Adrenal gland (tissue), 19 donors: ENCODE measurements at places on chromosomes 6 and 20.
A peak's percentile ranks its signal among the peaks of the same experiment; 100 is the strongest.

DNA sequence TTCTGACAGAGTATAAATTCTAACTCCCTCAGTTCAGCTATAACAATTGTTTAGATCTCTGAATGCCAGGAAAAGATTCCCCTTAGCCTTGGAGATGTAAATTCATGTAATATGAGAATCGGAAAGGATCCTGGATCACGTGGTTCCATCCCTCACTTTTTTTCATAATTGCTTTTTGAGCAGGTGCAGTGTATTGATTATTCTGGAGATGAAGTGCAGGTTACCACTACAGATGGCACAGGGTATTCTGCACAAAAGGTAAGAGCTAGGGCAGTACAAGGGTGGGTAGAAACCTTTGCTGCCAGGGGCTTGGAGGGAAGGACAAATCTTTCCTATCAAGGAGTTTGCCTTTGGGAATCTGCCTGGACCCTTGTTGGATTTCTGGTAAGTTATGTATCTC, 52.7 kb downstream of the KDM1B start:
- no peak for DNase-seq

DNA sequence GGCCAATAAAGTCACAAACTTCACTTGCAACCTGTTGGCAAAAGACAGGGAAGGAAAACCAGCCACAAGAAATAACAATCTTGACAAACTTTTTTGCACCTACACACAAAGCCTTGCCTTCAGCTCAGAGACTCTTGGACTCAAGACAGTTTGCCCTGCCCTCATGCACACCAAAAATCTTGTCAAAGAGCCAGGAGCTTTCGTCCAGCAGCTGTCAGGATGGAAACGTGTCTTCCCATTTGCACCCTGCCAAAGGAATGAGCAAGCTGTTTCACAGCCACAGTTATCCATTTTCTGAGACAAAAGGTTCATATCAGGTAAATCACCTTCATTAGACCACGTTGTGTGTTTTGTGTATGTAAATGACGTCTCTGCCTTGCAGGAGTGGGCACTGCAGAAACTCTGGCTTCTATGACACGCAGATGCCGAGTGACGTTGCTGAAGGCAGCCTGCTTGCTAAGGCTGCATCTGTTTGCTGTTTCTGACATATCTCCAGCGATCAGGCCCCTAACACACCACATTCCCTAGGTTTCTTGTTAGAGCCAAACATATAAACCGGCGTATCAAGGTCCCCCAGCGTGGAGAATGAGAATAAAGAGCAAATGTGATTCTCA, 193.4 kb downstream of the SYNDIG1 start:
- DNase-seq, result no peak

- DNase-seq, result no peak
Measured at GRCh38 chr6:53556986-53557715, 12.2 kb upstream of the GCLC start.

DNA sequence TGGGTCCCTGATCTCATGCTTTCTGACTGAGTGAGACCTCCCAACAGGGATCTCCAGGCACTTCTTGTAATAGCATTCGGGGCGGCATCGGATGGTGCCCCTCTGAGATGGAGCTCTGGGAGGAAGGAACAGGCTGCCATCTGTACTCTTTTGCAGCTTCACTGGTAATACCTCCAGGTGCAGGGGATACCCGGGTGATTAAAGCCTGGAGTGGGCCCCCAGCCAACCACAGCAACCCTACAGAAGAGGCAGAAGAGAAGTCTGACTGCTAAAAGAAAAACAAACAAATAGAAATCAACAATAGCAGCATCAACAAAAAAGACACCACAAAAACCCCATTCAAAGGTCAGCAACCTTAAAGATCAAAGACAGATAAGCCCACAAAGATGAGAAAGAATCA, 19.1 kb upstream of the PGK2 start:
- no peak for DNase-seq

DNA sequence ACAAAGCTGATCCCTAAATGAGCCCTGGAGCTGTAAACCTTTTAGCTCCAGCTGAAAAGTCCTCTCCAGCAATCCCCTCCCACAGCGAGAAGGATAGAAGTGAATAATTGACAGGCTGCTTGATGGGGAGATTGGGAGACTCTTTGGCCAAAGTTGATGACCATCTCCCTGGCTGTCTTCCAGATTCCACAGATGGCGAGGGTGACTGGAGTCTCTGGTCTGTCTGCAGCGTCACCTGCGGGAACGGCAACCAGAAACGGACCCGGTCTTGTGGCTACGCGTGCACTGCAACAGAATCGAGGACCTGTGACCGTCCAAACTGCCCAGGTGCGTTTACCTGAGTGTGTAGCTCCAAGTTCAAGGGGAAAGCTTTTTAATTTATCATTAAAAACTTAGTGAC, 67.3 kb downstream of the ISM1 start:
- no peak for DNase-seq

- DNase-seq, result no peak
Measured at GRCh38 chr20:25214819-25215218, 19.3 kb downstream of the ENTPD6 start.

GRCh38 chr20:49403911-49404310, 78.6 kb downstream of the KCNB1 start:
- DNase-seq, result no peak

DNA sequence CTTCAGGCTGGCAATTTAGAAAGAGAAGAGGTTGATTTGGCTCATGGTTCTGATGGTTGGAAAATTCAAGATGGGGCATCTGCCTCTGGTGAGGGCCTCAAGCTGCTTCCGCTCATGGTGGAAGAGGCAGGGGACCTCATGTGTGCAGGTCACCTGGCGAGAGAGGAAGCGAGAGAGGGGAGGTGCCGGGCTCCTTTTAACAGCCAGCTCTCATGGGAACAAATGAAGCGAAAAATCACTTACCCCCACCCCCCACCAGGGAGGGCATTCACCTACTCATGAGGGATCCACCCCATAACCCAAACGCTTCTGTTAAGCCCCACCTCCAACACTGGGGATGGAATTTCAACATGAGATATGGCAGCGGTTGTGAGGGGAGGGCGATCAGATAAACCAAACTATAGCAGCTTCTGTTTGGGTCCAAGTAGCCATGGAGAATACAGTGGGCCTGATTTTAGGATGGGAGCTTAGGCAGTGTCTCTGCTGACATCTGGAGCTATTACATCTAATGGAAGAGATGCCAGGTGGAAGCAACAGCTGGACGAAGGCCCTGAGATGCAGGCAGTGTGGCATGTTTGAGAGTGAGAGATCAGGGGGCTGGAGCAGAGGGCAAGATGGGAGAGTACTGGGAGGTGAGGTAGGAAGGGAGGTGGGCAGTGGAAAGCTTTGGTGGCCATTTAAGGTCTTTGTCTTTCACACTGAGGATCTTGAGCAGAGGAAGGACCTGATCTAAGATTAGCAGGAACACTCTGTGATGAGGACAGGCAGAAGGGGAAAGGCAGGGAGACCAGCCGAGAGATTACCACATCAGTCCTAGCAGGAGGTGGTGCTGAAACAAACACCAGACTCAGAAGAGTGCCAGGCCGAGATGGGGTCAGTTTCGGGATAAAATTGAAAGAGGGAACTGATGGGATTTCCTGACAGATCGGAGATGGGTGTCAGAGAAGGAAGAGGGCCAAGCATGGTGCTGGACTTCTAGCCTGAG, 161.8 kb downstream of the NFATC2 start:
- no peak for DNase-seq

- no peak for DNase-seq
Measured at GRCh38 chr6:53399027-53399344, 50.2 kb upstream of the ELOVL5 start.

DNA sequence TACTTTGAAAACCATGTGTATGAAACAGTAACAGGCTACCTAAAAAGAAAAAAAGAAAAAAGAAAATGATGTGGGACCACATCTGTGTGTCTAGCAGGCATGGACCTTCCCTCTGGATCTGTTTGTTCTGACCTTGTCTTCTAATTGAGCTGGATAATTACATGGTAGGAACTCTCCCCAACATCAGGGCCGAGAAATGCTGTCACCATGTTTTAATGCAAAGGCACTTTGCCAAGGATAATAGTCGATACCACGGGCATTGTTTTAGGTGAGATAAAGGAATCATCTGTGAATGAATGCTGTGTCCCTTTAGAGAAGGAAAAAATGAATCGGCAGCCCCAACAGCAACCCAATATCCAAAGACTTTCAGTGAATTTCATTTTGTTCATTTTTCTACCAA, 149.1 kb downstream of the ZDHHC14 start:
- no peak for DNase-seq

GRCh38 chr6:72946774-72947173, 278.5 kb downstream of the KHDC1L start:
- no peak for DNase-seq

DNA sequence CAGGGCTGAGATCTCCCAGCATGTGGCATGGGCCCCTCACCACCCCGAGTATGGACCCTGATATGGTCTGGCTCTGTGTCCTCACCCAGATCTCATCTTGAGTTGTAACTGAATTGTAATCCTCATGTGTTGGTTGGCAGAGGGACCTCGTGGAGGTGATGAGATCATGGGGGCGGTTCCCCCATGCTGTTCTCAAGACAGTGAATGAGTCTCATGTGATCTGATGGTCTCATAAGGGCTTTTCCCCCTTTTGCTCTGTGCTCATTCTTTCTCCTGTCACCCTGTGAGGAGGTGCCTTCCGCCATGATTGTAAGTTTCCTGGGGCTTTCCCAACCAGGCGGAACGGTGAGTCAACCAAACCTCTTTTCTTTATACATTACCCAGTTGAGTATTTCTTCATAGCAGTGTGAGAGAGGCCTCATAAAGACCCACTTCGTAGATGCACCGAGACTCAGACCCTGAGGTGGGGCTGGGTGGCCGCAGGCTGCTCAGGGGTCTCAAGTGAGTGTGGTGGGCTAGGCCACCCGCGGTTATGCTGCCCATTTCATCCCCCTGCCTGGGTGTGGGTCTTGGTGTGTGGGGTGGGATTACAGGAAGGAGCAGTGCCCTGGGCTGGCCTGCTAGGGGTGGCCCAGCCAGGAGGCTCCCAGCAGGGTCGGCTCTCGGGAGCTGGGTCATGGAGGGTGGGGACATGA, 26.2 kb upstream of the GATA5 start:
- DNase-seq, result no peak

DNA sequence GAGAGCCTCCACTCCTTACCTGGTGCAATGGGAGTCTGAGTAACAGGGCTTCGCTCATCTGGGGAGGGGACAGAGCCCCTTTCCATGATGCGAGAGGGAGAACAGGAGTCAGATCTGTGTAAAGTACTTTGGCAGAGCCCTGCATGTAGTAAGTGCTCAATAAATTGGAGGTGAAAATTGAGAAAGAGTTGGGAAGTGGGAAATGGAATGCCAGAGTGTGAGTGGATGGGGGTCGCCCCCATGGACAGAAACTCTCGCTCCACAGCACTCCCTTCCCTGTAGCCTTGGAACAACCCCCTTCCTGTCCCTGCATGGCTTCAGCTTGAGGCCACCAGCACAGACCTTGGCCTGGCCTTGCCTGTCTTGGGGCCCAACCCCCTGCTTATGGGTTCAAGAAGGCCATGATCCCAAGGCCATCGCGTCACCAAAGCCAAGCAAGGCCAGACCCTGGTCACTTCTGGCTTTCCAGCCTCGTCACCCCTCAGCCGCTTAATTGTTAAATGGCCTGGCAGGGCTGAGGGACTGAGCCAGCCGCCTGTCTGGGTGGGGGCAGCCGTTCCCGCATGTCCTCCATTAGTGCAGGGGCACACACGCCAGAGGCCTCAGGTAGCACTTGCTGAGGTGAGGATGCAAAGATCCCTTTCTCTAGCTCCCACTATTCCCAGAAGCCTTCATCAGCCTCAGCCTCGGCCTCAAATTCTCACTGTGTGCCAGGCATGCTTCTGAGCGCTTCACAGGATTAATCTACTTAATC, 93.7 kb upstream of the PTPN1 start:
- peak; percentile 85 for DNase-seq
